WERI-Rb-1 (cell line): ENCODE measurements at places on chromosomes 1 and 21.

GRCh38 chr1:168960595-168960994, 145.9 kb upstream of the ATP1B1 start:
- no peak for DNase-seq

- no peak for DNase-seq
These were observed 36.9 kb upstream of the OR2B11 start for GRCh38 chr1:247494767-247495166.

DNA sequence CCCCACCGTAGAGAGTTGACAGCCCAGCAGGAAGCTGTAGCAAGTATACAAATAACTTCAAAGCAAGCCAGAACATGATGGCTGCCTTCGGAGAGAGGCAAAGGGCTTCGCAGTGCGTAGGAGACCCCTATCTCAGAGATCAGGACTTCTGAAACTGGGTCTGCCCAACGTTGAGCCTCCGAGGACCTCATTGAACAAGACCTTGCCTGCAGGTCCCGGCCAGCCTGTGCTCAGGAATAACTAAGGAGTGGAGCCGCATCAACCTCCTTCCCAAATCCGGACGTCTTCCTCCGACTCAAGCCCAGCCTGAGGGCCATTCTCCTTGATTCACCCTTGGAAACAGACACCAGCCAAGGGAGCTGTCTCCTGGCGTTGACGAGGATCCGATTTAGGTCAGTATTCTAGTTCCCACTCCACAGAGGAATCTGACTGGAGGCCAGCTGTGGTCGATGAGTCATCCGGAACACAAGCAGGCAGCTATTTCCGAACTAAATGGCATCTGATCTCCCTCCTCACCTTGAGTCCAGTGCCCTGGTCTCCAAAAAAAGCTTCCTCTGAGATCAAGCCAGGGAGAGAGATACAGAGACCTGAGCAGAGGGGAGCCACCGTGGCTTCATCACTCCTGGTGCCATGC, 166.5 kb upstream of the COA6 start:
- no peak for DNase-seq

- DNase-seq: no peak
These were observed 2.5 kb upstream of the ATF6 start for GRCh38 chr1:161763522-161764098.

DNA sequence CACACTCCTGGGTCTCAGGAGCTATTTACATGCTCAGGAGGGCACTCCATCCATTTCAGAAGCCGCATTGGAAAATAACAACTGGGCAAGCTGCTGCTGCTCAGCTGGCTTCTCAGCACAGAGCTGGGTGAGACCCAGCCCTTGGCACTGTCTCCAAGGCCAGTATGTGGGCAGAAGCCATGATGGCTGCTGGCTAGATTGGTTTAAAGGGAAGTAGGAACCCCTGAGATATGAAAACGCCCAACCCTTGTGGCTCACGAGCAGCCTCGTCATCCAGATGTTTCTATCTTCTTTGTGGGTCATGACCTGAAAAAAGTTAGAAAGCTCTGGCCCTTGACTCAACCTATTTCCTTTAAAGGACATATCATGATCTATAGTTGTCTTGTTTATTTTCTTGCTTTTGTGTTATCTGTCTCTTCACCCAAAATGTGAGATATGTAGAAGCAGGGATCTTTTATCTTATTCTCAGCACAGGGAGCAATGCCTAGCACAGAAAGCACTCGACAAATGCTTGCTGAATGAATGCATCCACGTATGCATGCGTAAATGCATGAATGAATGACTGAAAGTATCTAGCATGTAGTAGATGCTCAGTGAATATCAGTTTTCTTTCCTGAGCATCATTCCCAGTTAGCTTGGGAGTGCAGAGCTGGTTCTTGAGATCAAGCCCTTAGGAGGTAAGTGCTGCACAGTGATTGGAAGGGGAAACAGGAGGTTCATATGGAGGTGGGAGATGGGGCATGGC, 11.6 kb downstream of the MYBPH start:
- no peak for DNase-seq

DNA sequence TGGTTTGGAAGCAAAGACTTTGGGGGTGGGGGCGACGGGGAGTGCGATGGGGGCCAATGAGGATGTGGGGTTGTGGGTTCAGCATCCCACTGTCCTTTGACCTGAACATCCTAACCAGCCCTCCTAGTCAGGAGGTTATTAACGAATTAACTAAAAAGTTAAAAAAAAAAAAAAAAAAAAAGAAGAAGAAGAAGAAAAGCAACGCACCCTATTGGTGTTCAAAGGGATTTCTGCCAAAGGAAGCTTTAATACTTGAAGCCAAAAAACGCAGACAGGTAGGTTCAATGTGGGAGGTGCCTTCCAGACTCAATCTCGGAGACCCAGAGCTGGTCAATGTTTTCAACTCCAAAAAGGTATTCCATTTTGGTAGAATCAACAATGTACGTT, 2.2 kb downstream of the CLIC6 start:
- no peak for DNase-seq

DNA sequence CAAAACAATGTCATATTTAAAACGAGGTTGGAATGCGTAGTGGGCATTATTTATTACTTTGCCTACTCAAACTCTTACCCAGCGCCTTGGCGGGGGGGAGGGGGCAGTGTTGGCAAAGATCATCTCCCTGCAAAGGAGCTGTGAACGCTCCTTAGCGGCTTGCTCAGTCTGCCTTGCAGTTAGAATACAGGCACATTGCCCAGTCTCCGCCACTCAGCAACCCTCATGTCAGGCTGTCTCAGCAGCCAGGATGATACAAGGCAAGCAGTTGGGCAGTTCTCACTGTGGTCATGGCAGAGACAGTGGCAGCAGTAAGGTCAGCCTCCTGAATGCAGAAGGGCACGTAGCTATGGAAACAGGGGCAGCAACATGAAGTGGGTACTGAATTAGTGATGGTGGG, 170.4 kb upstream of the KCNK2 start:
- DNase-seq: no peak

DNA sequence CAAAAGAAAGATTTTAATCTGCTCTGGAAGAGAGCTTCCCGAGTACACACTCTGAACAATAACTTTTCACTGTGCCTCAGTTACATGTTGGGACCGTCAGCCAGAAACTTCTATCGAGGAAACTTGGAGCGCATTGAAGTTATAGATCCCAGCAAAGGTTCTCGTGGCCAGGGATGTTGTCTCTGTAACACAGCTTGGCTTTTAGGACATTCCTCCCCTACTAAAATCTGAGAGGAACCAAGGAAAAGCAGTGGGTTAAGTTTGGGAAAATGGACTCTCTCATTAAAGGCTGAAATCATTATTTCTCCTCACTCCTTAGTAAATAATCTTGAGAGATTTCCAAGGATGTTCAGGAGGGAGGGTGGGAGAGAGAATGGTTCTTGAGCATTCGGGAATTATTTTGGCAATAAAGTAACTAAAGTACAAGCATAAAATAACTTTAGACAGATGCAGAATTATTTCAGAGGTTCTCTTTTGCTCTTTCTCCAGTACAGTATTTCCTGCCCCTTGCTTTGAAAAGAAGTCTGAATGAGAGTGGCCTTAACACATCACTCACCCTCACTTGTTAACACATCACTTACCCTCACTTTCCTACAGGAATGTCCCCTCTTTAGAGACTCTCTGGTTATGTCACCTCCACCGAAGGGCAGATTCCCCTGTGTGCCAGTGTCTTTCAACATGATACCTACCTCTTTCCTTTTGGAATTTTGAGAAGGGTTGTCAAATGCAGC, 1.8 kb upstream of the NFIA start:
- no peak for DNase-seq

GRCh38 chr1:181739214-181739613, 255.9 kb downstream of the CACNA1E start:
- DNase-seq: no peak

DNA sequence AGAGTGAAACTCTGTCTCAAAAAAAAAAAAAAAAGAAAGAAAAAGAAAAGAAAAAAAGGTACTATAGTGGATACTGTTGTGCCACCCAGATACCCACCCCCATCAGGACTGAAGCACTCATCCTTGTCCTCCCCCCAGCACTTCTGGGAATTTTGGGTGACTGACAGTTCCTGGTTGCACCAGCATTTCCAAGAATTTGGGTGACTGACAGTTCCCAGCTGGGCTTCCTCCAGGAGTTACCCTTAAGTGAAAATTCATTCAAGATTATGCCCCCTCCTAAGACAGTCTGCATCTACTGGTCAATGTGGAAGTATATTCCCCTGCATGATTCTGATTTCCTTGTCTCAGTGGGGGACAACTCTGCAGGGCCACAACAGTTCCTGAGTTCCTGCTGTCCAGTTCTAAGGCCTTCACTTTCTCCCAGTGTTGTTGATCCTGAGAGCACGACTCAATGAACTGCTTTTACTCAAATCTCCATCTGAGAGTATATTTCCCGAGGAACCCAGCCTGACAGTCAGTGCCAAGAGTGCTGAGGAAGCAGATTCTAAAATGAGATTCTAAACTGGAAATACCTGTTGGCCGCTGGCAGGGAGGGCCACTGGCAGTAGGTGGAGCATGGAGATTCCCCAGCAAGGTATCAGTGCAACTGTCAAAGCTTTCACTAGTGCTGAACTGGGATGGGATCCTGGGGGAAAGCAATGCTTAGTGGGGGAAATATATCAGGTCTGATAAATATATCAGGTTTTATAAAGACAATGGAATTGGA, 18.5 kb downstream of the RIIAD1 start:
- peak; percentile 2 for DNase-seq

DNA sequence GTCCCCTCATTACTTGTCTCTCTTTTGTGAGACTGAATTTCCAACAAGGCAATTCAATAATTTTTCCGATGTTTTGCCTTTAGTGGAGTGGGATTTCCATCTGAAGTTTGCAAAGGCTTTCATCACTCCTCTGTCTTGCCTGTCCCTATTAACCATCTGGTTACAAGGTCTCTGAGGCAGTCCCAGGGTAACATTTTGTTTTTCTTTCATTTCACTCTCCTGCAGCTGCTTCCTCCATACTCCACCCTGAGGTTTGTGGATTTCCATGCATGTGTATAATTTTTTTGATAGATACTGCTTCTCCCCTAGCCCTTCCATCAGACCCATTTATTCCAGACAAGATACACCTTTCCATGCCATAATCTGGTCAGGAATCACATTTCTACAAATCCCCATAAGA, 366.8 kb downstream of the PTBP2 start:
- DNase-seq: no peak
